Brain microvascular endothelial cell (primary cell): ENCODE measurements at places on chromosomes 2 and 18.
A peak's percentile ranks its signal among the peaks of the same experiment; 100 is the strongest.

DNA sequence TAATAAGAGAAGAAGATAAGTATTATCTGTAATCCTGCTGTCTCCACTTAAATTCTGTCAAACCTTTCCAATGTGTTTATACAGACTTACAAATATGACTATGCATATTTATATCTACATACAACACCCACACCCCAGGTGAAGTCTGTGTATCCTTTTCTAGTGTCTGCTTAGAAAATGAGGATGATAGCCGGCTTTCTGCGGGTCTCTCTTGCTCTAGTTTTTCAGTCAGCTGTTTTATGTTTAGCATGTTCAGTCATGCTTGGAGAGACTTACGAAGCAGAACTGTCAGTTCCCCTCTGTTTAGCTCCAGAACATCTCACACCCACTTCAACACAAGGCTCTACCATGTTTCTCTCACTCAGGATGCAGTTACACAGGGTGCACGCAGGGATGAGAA lies 137.3 kb upstream of the NFATC1 start:
- DNase-seq, result no peak

GRCh38 chr18:9025091-9025838 lies 77.2 kb upstream of the NDUFV2 start:
- DNase-seq, result no peak

DNA sequence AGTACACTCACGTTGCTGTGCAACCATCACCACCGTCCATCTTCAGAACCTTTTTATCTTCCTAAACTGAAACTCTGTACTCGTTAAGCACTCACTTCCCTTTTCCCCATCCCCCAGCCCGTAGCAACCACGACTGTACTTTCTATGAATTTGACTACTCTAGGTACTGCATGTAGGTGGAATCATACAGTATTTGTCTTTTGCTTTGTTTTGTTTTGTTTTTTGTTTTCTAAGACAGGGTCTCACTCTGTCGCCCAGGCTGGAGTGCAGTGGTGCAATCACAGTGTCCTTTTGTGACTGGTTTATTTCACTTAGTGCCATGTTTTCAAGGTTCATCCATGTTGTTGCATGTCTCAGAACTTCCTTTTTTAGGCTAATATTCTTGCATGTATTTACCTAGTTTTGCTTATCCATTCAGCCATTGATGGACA lies 7.0 kb upstream of the TYMS start:
- no peak for DNase-seq

GRCh38 chr2:49798570-49798969 lies 644.3 kb upstream of the FSHR start:
- DNase-seq, result no peak

GRCh38 chr2:196104066-196104465 lies 35.4 kb upstream of the DNAH7 start:
- no peak for DNase-seq

DNA sequence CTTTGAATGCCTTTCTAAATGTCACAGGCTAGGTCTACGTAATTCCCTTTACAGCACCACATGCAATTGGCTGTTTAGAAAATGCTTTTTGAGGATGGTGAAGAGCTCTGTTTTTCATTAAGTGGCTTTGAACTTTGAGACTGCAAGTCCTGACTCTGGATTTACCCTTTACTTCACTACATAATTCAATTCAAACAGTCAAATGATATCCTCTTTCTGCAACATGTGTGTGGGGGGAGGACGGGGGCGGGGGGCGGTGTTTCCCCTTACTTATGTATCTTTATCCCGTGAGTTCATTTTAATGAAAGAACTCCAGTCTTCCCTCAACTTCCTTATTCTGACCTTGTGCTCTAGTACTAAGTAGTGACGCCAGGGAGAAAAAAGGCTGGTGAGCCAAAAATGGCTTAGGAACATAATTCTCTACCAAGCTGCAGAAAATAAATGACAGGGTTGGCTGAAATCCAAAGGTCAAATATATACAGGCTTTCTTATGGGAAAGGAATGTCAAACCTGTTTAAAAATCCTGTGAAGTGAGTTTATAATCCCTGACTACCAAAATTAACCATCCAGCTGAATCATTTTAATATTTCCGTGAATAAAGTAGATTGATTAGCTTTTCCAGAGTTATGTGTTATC lies 119.6 kb downstream of the SLC8A1 start:
- peak; percentile 80 for DNase-seq

DNA sequence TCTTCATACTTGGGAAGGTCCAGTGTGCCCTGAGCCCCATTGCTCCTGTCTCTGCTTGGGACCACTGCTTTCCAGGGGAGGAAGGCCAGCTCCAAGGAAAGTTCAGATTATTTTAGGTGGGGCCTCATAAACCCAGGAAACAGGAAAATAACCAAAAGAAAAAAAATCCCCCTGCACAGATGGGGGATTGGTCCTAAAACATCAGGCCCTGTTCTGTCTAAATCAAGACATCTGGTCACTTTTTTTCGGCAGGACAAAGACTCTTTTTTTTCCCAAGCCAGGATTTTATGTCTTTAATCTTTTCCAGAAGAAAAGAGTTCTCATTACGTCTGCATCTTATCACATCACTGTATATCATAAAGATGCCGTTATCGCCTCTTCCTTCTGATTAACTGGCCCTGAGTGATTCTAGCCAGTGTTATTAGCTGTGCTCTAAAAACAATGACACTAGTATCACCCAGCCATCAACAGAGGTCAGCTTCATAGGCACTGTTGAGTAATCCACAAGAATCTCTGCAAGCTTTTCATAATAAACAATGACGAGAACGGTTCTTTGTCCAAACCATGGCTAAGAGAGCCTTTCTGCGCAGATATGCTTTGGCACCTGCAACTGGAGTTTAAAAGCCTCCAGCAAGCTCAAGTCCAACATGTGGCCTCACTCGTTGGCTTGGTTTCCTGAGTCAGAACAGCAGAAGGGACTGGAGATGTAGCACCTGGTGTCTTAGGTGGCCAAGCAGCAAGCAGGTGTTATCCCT lies 138.2 kb downstream of the VAPA start:
- DNase-seq, result peak; percentile 48

GRCh38 chr18:70082430-70082829 lies 123.1 kb downstream of the RTTN start:
- DNase-seq, result no peak

DNA sequence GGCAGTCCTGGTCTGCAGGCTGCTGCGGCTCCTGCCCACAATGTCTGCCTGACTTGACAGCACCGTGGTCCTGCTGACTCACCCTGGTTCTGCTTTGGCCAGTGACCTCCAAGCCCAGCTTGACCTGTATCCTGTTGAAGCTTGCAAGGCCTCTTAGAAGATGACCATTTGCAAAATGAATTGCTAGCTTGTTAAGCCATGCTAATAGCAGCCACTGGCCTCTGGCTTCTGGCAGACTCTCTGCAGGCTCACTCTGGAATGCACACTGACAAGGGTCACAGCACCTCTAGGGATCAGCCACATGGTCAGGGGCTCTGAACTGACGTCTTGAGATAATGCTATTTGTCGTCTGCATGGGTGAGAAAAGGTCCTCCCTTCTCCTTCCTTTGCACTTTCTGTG lies 25.9 kb downstream of the CNGA3 start:
- no peak for DNase-seq

- no peak for DNase-seq
Observed at GRCh38 chr2:211709389-211709788, 829.2 kb downstream of the ERBB4 start.

DNA sequence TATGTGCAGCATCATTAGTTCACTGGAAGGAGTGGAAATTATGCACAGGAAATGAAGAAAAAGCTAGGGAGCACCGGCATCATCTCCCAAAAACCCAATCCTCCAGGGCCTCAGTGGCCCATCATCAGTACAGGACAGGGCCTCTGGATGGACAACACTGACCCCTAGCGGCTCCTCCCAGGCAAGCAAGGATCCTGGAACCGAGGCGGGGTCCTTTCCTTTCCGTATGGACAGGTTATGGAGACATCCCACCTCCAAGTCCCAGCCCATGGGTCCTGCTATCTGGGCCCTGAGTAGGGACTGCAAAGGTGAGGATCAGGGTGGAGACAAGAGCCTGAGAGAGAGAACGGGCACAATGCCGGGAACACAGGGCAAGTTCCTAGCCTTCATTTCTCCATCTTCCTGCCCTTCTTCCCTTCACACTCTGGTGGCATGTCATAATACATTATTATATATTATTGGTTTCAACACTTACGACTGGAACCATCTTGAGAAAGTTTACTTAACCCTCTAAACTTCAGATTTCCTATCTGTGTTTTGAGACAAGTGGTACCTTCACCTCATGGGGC lies 68.2 kb downstream of the ZNF516 start:
- no peak for DNase-seq

- DNase-seq, result no peak
Observed at GRCh38 chr2:228426502-228427216, 245.2 kb upstream of the SPHKAP start.

- no peak for DNase-seq
Observed at GRCh38 chr2:236692937-236693336, 123.3 kb downstream of the ACKR3 start.

DNA sequence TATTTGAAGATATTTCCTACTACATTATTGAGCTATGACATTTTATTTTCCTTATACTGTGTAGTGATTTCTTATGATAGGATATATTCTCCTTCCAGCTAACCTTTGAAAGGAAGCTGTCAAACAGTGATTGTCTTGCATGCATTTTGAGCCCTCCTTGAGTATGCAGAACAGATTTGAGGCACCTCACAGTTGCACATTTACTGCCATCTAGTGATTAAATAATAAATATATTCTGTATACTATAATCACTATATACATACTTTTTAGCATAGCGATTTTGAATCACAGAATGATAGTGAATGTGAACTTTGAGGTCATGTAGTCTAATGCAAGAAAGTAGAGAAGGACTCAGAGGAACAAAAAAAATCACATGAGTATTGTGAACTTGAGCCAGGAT lies 268.4 kb upstream of the CDH19 start:
- peak; percentile 0 for DNase-seq

DNA sequence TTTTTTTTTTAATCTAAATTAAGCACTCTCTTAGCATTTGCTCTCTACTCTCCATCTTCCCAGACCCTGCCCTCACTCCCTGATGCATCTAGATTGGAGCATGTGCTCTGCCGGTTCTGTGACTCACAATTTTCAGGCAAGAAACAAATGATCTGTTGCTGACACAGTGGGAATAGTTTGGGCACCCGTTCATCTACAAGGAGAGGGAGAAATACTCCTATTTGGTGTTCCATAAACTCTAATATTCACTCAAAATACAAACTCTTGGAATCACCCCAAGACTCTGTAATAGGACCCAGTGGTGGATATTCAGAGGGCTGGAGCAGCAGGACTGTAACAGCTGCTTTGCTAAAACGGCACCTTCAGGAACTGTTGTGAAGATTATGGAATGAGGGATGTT lies 37.1 kb upstream of the LINC00305 start:
- DNase-seq, result no peak

GRCh38 chr2:128315122-128315828 lies 3.4 kb downstream of the HS6ST1 start:
- DNase-seq, result no peak

GRCh38 chr2:233185963-233186362 lies 65.5 kb upstream of the ATG16L1 start:
- DNase-seq, result no peak

DNA sequence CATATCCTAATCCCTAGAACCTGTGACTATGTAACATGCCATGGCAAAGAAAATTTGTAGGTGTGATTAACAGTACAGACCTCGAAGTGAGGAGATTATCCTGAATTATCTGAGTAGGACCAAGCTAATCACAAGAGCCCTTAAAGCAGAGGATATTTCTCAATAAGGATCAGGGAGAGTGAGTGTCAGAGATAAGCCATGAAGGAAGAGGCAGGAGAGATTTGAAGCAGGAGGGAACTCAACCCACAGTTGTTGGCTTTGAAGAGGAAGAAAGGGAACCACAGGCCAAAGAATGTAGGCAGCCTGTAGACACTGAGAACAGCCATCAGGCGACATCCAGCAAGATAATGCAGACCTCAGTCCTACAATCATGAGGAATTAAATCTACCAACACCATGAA lies 229.3 kb downstream of the NBAS start:
- DNase-seq, result no peak

DNA sequence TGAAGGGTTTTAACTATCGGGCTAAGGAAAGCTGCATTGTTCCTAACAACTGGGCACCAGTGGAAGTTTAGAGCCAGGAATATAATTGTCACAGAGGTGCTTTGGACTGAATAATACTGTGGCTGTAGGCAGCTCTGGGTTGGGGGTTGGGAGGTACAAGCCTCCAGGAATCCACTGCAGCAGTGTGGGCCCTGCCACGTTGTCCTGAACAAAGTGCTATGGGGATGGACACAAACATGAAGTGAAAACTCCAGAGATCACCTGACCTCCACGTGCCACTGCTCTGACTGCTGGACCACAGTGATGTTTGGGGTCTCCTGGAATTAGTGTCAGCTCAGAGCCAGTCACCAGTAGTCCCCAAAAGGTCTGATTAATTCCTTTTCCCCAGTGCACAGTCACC lies 110.9 kb downstream of the BCL2 start:
- DNase-seq, result no peak

DNA sequence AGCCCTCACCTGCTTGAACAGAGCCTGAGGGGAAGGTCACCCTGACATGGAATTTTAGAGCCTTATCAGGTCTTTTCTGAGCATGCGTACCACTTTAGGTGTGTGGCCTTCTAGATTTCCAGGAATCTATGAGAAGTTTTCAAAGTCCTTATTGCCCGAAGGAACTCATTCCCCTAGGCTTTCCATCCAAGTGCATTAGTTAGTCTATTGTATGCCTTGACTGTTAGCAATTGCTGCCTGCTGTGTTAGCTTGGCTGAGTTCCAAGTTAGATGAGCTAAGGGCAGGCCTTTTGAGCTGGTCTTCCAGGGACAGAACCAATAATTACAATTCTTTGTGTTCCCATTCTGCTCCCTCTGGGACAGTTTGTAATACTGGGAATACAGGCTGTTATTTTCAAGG lies 30.8 kb upstream of the PUM2 start:
- peak; percentile 65 for DNase-seq

DNA sequence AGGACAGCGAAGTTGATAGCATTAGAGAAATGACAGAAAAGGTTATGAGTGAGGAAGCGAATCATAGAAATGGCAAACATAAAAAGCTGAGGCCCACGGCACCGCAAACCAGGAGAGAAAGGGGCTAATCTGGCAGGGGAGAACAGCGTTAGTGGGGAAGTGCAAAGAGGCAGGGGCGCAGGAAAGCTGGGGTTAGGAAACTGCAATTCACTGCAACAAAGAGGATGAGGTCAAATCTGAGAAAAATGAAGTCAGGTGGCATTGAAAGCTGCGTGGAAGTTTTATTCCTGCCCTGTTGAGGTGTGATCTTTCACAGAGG lies 653 bp upstream of the ABI2 start:
- DNase-seq, result peak; percentile 10

DNA sequence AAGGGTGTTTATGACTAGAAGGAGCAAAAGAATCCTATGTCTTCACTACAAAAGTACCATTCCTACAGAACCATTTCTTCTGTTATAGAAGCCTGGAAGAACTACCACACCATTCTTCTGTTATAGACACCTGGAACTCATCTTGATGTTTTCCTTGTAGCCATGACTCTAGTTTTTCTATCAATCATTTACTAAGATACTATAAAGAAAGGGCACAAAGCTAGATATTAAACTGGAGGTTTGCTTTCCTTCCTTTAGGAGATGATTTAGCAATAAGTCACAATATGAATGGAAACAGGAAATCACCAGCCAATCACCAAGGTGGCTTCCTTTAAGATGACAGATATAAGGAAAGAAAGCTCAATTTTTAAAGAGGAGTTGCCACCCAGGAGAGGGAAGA lies 100.3 kb upstream of the NEUROD1 start:
- no peak for DNase-seq

- DNase-seq, result no peak
Observed at GRCh38 chr2:13584020-13584419, 867.3 kb downstream of the TRIB2 start.
